ENCODE measurements at places on chromosomes 6 and 20. TPM values are rescaled to one million over a fixed set of nuclear protein-coding genes. Genes with fewer than 3 reads are reported as not detected.

TMX4 gene
- total RNA-seq, result 54.5 TPM

CYB5R4 gene
- 13.2 TPM for total RNA-seq

BPI gene
- not detected for total RNA-seq

UNC93A gene
- not detected for total RNA-seq

DUSP15 gene
- not detected for total RNA-seq

- no peaks in the 10 kb centered on the region for H3K27me3 ChIP-seq
- H3K36me3 ChIP-seq, result no peaks in the 10 kb centered on the region
- DNase-seq, result peak; percentile 26
Measured at GRCh38 chr6:41278699-41279405, 7.6 kb downstream of the TREM1 start.

GRCh38 chr20:3646651-3647050 lies 16.5 kb downstream of the GFRA4 start:
- H3K27ac ChIP-seq, result no peak overlapping the region
- no peak overlapping the region for H3K4me3 ChIP-seq
- peaks cover 66% of the 10 kb centered on the region for H3K36me3 ChIP-seq
- H3K4me1 ChIP-seq, result no peaks in the 10 kb centered on the region
- DNase-seq, result no peak

DNA sequence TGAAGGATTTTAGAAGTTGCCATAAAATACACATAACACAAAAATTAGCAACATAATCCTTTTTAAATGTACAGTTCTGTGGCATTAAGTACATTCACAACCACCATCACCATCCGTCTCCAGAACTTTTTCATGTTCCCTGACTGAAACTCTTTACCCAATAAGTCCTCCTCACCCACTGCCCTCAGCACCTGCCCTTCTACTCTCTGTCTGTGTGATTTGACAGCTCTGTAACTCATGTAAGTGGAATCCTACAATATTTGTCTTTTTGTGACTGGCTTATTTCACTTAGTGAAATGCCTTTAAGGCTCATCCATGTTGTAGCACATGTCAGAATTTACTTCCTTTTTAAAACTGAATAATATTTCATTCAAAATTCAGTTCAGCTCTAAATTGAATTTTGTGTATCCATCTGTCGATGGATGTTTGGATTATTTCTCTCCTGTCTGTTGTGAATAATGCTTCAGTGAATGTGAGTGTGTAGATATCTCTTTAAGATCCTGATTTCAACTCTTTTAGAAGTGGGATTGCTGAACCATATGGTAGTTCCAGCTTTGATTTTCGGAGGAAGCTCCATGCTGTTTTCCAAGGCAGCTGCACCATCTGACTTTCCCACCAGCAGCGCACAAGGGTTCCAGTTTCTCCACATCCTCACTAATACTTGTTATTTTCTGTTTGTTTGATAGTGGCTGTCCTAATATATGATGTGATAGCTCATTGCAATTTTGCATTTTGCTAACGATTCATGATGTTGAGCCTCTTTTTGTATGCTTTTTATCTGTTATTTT lies 4.2 kb downstream of the ENTPD6 start:
- H3K36me3 ChIP-seq, result no peaks in the 10 kb centered on the region
- H3K4me1 ChIP-seq, result peaks cover 6% of the 10 kb centered on the region
- no peak overlapping the region for H3K4me3 ChIP-seq
- H3K27ac ChIP-seq, result peak overlapping the region; percentile 27

GRCh38 chr6:42226645-42227143 lies 9.0 kb upstream of the MRPS10 start:
- no peaks in the 10 kb centered on the region for H3K4me1 ChIP-seq
- no peak for DNase-seq
- H3K27me3 ChIP-seq, result no peaks in the 10 kb centered on the region
- no peak overlapping the region for H3K4me3 ChIP-seq

DNA sequence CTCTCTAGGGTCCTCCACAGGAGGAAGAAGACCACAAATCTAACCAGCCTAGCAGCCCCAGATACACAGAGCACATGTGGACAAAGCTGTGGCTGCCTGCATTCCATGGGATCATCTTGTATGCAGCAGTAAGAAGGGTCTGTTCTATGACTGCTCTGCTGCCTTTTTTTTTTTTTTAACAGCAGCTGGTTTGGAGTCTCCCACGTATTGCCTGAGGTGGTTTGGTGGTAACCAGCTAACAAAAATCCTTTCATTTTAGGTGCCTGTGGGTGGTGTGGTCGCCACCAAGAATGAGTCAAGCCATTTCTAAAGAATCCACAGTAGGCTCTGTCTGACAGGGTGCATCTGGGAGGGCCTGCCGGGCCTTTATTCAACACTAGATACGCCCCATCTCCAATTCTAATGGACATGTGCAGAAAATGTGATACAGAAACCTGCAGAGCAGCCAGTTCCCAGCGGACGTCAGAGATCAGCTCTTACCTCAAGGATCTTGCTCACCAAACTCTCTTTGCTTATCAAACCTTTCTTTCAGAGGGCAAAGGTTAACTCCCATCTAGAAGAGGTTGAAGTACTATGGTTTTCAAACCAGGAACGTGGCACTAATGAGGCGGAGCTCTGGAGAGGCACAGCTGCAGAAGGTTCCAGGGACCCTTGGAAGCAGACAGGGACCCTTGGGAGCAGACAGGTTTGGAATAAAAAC lies 32.0 kb downstream of the GNAS-AS1 start:
- H3K4me3 ChIP-seq, result no peak overlapping the region
- DNase-seq, result no peak
- H3K36me3 ChIP-seq, result no peaks in the 10 kb centered on the region
- no peaks in the 10 kb centered on the region for H3K27me3 ChIP-seq

DNA sequence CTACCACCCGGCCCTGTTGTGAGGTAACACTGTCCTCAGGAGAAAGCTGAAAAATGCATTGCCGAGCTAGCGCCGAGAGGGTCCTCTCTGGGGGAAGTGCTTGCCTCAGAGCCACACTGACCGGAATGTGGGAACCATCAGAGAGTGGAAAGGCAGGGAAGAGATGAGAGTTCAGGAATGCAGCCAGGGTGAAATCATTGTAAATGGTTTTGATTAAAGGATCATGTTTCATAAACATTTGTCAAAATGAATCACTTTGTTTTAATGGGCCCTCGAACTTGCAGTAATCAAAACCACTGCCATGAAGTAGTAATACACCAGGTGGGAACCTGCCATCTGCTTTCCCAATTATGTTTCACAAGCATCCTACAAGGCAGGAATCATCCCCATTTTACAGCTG lies 16.9 kb upstream of the IL17F start:
- no peak overlapping the region for H3K4me3 ChIP-seq
- no peaks in the 10 kb centered on the region for H3K36me3 ChIP-seq
- no peaks in the 10 kb centered on the region for H3K27me3 ChIP-seq
- no peak for DNase-seq
- H3K4me1 ChIP-seq, result no peaks in the 10 kb centered on the region

GRCh38 chr6:31575952-31576685 lies 754 bp downstream of the TNF start:
- peaks cover 5% of the 10 kb centered on the region for H3K4me1 ChIP-seq
- H3K27ac ChIP-seq, result no peak overlapping the region
- H3K4me3 ChIP-seq, result peak overlapping the region; percentile 22
- no peaks in the 10 kb centered on the region for H3K27me3 ChIP-seq

DNA sequence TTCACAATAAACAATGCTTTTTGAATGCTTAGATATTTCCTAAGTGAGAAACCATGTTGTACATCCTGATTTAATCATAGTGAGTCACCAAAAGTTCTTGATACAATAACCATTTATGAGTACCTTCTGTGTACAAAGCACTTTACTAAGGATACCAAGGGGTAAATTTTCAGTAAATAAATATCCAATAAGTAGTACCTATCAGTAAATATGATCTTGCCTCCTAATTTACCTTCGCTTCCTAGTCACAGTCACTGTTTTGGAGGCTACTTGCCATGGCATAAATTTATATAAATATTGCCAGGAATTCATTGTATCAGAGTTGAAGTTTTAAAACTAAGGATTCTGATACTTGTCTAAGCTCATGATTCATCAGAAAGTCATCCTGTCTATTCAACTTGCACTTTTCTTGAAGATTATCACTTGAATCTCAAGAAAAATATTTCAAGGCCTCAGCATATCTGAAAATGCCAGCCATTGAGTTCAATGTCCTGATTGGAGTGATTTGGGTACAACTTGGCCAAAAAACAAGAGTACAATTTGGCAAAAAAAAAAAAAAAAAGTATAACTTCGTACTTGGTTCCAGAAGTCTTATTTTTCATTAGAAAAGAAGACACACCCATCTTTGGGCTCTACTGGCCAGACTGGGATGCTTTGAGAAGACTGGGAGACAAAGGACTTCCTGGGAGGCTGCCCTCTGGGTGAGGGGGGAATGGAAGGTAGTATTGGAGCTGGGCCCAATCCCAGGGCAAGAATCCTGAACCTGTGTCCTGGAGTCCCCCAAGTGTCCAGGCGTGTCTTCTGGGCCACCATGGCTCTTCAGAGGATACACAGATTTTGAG lies 32.8 kb downstream of the RAB22A start:
- DNase-seq, result no peak
- H3K4me3 ChIP-seq, result no peak overlapping the region
- peaks cover 4% of the 10 kb centered on the region for H3K4me1 ChIP-seq
- no peak overlapping the region for H3K27ac ChIP-seq
- H3K27me3 ChIP-seq, result no peaks in the 10 kb centered on the region
- H3K36me3 ChIP-seq, result no peaks in the 10 kb centered on the region

DNA sequence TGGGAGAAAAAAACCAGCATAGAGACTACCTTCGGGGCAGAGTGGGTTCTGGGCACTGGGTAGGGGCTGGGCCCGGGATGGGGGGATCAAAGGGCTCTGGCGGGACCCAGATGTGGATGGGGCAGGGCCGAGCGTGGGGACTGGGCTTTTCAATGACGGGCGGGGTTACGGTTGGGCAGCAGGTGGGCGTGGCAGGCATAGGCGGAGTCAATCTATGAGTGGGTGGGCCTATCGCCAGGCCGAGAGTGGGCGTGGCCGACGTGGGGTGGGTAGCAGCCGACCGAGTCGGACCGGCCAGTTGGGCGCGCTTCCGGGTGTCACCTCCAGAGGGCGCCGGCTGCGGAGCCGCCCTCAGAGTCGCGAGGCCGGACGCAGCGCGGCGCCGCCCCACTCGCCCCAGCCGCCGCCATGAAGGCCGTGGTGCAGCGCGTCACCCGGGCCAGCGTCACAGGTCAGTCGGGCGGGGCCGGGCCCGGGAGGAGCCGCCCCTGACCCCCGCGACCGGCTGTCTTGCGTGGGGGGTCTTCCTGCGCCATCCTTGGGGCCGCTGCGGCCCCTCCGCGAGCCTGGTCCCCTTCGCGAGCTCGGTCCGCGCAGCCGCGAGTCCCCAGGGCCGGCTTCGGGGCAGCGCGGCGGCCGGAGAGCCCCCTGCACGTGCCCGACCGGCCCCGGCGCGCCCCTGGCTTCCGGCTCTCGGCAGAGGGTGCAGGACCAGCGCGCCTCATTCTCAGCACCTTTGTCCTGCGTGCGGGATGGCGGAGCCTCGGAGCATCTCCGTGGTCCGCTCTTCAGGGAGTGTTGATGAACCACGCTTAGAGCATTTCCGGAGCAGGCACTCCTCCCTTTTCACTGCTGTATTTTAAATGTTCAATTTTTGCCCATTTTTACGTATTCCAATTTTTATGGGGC lies at the start of gene DTD1:
Gene DTD1, plus strand, starts transcription at position 390 of the 909 bp plus-strand sequence. Its CDS starts 19 bp downstream, at position 409.
- no peaks in the 10 kb centered on the region for H3K27me3 ChIP-seq
- no peaks in the 10 kb centered on the region for H3K36me3 ChIP-seq
- peaks cover 8% of the 10 kb centered on the region for H3K4me1 ChIP-seq
- H3K27ac ChIP-seq, result peak within 1 kb of the TSS; percentile 67

GRCh38 chr6:136486357-136486756 lies 63.9 kb downstream of the MAP7 start:
- H3K27me3 ChIP-seq, result no peaks in the 10 kb centered on the region
- no peak overlapping the region for H3K27ac ChIP-seq
- H3K4me3 ChIP-seq, result no peak overlapping the region
- no peak for DNase-seq

DNA sequence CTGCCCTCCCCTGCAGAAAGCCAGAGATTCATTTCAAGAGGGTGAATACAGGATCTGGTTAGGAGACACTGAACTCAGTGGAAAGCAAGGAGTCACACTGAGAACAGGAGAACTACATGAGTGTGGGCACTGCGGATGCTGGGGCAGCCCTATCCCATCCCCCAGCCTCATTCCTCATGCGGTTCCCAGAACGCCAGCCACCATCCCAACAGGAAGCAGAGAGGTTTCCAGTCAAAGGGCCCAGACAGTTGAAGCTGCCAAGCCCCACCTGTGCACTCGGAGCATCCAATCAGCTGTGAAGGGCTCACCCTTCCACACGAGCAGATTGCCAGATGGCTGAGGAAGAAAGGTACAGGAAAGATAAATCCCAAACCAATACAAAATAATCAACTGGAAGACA lies 50.7 kb upstream of the PRND start:
- no peak for DNase-seq
- H3K4me1 ChIP-seq, result no peaks in the 10 kb centered on the region
- H3K36me3 ChIP-seq, result no peaks in the 10 kb centered on the region
- H3K4me3 ChIP-seq, result no peak overlapping the region
- H3K27me3 ChIP-seq, result no peaks in the 10 kb centered on the region

- no peak for DNase-seq
- no peak overlapping the region for H3K4me3 ChIP-seq
- no peaks in the 10 kb centered on the region for H3K36me3 ChIP-seq
- no peaks in the 10 kb centered on the region for H3K27me3 ChIP-seq
- H3K4me1 ChIP-seq, result no peaks in the 10 kb centered on the region
Measured at GRCh38 chr20:1579488-1579887, 22.0 kb upstream of the SIRPD start.

Measured in gastrocnemius medialis (tissue), 4 donors.